ENCODE measurements at places on chromosomes 4 and X.
A peak's percentile ranks its signal among the peaks of the same experiment; 100 is the strongest.

- no peak for DNase-seq
Observed at GRCh38 chr4:113776679-113777078, 15.1 kb upstream of the CAMK2D start.

DNA sequence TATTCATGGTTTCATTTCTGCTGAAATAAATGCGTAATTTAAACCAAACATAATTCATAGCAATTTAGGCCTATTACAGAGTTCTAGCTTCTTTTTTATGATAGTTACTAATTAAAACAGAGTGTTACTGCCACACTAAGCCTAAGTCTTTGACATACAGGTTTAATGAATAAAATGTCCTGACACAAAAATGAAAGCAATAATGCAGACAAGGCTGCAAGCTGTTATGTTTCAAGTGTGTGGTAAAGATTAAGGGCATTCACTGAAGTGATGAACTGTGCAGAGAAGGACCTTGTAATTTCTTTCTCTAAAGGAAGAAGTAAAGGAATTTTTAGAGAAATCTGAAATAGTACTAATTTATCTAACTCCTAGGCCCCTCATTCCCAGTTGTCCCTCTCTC is 2.9 kb downstream of the NDNF start:
- no peak for DNase-seq

DNA sequence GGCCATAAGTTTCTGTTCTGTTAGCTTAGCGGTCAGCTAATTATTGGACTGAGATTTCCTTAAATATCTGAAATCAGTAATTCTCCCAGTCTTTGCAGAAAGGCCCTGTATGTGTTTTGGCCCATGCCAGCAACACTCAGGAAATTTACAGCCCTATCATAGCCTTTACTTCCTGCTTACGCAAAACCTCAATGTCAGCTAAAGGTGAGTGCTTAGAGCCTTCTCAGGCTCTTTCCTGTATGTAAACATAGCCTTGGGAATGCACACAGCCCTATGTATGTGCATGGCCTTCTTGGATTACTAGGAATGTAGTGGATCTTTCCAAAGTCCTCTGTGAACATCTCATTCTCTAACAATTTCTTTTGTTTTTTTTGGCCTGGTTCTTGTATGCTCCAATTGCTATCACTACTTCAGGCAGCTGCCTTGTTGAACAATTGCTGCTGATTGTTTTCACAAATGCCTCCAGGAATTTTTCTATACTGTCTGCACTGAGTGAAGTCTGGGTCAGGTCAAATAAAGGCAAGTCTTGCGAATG is 200.0 kb downstream of the PPP1R2C start:
- no peak for DNase-seq

DNA sequence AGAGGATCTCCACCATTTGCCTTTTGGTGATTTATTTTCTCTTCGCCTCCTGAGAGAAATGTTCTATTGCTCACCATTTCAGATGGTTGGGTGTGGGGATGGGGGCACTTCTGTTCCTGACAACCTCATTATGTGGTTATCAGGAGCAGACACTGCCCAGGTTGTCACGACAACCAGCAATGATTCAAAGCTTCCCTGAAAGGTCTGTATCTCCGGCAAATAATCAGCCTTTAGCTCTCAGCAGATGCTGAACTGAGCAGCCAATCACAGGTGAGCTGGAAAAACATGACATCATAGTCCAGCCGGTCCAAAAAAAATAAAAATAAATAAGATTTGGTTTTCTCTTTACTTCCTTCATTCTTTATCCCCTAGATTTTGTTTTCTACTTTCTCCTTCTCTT is 5.5 kb upstream of the PAK3 start:
- DNase-seq = no peak

DNA sequence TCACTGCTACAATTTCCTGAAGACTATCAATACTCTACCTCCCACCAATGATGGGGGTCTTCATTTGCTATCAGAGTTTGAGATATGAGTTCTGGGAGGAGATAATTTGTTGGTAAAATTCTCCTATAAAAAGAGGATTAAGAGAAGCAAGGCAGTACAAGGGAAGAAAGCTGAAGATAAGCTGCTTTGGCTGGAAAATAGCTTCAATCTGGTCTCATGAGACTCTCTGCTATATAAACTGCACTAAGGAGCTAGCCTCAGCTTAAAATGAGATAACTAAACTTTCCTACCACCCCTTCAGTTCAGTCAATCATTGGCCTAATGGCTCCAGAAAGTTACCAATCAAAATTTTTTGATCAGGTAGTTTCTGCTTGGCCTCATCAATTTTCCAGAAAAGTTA is 2105.0 kb downstream of the ARAP2 start:
- no peak for DNase-seq

- DNase-seq = no peak
Observed at GRCh38 chr4:111018216-111018615, 395.3 kb upstream of the PITX2 start.

- DNase-seq = no peak
Observed at GRCh38 chr4:80382090-80382832, 46.7 kb downstream of the CFAP299 start.

DNA sequence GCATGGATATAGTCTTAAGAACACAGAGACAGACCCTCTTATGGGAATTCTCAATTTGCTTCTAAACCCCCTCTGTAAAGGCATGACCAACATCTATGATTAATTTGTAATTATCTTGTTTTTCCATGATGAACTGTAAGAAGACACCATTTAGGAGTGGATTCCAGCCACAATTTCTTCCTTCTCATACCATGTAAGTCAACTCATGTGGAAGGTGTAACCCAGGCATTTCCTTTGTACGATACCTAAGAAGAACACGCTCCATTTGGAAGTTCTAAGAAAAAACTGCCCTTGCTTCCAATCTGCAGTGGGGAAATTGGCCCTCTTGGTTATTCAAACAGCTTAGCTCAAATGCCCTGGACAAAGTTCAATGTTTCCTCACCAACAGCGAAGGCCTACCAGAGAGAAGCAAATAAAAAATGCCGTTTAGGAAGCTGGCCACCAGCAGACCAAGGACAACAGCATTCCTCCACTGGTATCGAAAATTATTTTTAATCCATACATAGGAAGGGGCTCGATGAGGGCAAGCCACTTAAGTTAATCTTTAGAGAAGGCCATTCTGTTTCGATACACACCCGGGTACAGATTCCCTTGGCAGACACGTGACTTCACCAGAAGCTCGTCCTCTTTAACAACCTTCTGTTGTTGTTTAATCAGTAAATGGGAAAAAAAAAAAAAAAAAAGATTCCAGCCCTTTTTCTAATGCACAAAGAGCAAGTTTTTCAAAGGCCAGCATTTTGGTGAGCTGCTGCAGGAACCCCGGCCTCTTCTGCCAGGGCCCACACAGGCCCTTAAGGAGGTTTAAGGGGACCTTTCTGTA is 2.6 kb downstream of the DHRSX start:
- no peak for DNase-seq

DNA sequence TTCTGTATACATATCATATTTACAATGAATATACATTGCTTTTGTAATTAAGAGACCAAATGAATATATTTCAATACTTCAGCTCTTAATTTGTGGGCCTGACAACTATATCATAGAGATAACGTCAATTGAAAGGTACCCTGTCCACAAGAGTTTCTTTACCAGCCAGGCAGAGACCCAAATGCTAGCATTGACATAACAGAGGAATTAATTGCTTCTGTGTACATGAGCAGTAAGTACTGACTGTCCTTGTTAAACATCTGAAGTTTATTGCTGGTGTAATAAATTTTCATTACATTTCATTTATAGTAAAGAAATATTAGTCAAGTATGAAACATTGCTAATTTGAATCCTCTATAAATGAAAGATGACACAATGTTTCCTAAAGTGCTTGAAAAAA is 910.8 kb downstream of the CCSER1 start:
- no peak for DNase-seq

GRCh38 chr4:168831585-168831918 is 178.5 kb downstream of the CBR4 start:
- no peak for DNase-seq

DNA sequence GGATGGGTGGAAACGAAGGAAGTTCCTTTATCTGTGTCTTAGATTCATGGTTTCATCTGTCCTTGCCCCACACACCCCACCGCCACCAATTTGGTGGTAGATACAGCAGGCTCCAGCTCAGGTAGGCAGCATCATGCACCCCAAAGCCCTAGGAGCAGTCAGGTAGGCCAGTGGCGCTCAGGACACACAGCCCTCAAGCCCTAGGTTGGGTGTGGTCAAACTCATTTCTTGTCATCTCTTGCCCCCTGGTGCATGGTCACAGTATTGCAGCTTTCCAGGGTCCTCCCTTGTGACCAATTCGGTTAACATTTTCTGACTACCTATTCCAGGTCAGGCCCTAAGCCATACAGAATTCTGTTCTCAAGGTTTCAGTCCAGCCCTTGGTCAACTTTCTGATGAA is 14.5 kb upstream of the PRRG3 start:
- peak; percentile 10 for DNase-seq

DNA sequence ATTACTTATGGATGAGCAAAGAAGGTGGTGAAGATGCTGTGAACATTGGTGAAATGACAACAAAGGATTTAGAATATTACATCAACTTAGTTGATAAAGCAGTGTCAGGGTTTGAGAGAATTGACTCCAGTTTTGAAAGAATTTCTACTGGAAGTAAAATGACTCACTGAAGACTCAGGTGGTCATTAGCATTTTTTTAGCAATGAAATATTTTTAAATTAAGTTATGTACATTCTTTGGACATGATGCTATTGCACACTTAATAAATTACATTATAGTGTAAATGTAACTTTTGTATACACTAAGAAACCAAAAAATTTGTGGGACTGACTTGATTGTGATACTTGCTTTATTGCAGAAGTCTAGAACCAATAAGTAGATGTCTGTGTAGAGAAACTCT is 56.9 kb downstream of the USO1 start:
- DNase-seq = no peak

DNA sequence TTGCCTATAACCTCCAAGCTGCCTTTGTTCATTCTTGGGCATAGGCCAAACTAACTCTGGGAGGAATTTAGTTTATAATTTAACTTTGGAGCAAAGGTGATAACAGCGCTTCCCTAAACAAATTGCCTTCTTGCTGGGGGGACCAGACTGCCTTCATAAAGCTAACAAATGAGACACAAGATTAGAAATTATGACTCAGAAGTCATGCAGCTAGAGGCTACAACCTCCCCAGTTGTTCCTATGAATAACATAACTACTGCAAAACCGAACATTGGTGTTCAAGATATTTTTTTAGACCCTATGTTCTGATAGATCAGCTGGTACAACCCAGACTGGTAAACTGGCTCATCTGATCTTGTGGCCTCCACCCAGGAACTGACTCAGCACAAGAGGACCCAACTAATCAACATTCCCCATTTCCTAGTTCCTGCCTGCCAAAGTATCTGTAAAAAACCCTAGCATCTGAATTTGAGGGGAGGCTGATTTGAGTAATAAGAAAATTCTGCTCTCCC is 22.0 kb upstream of the TMPRSS11B start:
- no peak for DNase-seq

DNA sequence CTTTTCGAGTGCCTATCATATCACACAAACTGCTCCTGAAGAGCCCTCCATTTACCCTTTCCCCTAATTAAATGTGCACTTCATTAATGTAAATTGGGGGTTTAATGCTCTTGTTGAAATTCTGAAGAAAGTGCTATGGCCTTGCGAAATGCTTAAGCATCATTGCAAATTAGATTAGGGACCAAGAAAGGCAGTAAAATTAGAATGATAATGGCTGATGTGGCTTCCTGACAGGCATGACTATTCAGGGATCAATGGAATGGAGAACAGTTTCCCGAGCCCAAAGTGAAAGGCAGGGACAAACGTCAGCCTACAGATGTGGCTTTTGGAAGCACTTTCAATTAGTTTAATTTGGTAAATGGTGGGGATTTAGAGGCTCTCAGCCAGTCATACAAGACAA is 120.1 kb downstream of the NKX6-1 start:
- DNase-seq = no peak

DNA sequence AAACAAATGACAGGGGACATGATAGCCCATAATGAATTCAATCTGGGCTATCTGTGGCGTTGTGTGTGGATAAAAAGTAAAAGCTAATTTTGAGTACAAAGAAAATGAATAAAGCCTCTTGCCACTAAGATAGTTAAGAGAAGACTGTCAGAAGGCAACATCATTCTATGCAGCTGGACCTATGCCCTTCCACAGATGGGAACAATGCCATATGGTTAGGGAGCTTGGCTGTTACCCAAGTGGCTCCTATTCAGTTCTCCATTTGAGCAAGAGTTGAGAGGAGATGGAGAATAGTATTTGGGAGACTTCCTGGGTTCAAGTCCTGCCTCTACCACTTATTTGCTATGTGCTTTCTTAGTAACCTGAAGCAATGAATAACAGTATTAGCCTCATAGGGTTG is 107.7 kb downstream of the ANXA3 start:
- DNase-seq = no peak

DNA sequence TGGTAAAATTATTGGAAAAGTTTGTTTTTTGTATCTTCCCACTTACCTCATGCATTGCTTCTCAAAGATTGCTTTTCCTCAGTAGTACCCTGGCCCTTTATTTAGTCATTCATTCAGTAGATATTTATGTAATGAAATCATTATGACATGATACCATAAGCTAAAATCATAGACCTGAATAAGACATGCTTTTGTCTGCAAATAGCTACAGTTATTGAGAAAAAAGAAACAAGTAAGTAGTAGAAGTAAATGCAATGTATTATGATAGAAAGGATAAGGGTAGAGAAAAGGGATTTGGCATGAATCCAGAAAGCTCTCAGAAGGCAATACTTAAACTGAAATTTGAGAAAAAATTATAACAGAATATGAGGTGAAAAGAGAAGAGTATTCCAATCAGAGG is 352.5 kb downstream of the GPM6A start:
- no peak for DNase-seq

DNA sequence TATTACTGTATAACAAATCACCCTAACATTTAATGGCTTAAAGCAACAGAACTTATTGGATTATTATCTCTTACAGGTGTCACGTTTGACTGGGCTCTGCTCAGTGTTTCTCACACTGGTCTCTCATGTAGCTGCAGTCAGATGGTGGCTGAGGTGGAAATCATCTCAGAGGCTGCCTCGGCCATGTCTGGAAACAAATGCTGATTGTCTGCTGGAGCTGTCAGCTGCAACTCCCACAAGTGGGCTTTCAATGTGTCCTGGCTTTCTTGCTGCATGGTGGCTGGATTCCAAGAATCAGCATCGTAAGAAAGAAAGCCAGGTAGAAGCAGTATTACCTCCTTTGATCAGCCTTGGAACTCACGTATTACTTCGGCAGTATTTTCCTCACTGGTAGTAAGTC is 277.6 kb downstream of the SPANXN1 start:
- no peak for DNase-seq

Data from stimulated activated CD8-positive, alpha-beta memory T cell treated with anti-CD3 and anti-CD28 coated beads, Interleukin-7, amount 100 ng/mL, for 1 hour (primary cell).